Cardiac fibroblast (primary cell): ENCODE measurements at places on chromosomes 2 and 18.

GRCh38 chr2:44759823-44760222, 181.7 kb upstream of the SIX3 start:
- peak; percentile 54 for DNase-seq

DNA sequence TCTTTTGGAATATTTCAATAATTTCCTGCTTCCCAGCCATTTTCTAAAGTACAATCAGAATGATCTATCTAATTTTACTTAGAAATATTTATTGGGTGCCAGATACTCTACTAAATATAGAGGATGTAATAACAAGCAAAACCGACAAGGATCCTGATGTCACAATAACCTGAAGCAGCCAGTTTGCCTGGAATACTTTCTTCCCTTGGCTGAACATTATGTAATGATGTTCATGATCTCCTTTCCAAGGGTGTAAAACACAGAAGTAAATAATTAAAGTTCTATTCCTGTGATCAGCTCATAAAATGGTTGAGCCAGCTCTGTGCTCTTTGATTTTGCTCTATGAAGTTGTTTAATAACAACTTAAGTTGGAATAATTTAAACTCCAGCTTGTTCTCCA, 2.6 kb upstream of the MRPL19 start:
- no peak for DNase-seq

DNA sequence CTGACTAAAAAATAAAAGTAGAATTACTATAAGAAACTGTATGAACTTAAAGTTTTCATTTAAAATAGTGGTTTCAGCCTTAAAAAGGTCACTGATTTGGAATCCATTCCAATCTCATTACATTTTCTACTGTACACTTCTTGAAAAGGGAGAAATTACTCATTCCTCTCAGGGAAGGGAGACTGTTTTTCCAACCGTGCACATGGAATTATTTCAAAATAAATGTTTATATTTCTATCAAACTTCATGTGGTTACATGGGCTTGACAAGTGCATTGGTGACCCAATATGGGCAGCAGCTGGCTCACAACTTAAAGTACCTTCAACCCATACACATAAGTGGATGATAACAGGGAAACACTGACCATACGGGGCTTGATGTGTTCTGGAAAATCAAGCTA, 324.5 kb upstream of the THUMPD2 start:
- peak; percentile 45 for DNase-seq

DNA sequence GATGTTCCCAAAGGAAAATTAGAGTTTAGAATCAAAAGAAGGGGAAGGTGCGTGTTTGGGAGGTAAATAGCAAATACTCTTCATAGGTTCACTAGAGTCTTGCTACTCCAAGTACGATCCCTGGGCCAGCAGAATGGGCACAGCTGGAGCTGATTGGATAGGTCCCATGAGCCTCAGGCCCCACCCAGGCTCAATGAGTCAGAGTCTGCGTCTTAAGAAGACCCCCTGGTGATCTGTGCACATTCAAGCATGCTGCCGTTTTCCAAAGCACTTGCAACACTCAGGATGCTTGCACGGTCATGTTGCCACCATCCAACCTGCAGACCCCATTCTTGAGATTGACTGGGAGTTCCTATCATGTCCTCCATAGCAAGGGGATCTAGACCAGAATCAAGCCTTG, 40.5 kb downstream of the ABCG8 start:
- DNase-seq = peak; percentile 13

- no peak for DNase-seq
These were observed 60.2 kb downstream of the CD8B2 start for GRCh38 chr2:106547164-106547903.

DNA sequence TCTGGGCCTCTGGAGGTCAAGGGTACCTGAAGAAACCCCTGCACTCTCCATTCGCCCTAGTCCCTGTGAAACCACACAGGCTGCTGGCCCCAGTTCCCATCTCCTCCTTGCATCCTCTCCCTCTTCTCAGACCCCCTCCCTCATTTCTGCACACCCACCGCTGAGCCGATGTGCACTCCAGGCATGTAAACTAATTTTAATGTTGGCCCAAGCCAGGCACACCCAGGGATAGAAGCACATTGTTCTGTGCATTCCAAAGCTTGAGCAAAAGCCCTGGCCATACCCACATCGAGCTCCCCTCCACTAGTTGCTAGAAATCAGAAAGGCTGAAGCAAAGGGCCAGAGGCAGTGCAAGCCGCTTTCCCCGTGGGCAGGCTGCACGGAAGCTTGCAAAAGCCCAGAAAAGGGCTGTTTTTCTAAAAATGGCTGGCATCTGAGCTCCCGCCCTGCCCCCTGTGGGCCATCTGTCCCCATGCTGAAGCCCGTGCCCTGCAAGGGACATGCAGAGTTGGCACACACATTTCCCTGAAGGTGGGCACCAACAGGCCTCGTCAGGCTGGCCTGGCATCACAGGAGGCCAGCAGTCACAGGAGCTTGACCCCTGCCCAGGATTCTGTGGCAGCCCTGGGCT, 181.6 kb downstream of the SMAD7 start:
- no peak for DNase-seq

- no peak for DNase-seq
These were observed 144.6 kb downstream of the CDC42EP3 start for GRCh38 chr2:37526856-37527255.

GRCh38 chr2:108010912-108011591, 24.7 kb downstream of the SLC5A7 start:
- no peak for DNase-seq

- peak; percentile 80 for DNase-seq
These were observed 37.4 kb upstream of the RAPGEF4 start for GRCh38 chr2:172698041-172698863.

- DNase-seq = no peak
These were observed 782.3 kb downstream of the ERBB4 start for GRCh38 chr2:211756266-211756665.

DNA sequence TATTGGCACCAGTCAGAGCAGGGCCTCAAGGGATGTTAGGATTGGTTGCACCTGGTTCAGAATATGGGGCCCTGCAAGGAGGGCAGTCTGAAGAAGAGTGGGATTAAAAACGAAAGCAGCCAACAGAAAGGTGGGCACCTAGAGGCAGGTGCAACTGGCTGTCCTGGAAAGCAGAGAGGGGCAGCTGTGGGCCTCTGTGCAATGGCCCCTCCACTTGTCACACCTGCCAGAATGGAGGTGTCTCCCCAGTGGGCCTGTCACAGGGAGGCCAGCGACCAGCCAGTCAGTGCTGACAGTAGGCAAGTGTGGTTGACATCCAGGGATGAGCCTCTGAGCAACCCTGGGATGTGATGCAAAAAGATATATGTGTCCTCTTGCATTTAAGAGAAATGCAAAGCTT, 37.7 kb downstream of the INPP4A start:
- no peak for DNase-seq

- DNase-seq = peak; percentile 12
These were observed 470.9 kb downstream of the ARHGAP15 start for GRCh38 chr2:143600116-143600515.

- no peak for DNase-seq
These were observed 219.3 kb downstream of the GLI2 start for GRCh38 chr2:120954939-120955338.

DNA sequence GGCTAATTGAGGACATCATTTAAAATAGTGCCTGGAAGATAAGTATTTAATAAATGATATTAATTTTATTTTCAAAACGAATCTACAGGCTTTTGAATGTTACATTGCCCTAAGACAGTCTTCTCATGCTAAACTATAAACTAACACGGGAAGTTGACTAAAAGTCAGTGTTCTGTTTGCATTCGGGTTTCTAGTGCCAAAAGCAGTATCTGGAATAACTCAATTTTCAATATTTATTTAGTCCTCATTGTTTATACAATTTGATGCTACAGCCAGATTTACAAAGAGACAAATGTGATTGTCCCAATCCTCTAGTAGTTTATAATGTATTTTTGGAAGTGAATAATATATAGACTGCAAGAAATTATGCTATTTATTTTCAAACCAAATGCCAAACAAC, 429.2 kb downstream of the LRP1B start:
- no peak for DNase-seq

DNA sequence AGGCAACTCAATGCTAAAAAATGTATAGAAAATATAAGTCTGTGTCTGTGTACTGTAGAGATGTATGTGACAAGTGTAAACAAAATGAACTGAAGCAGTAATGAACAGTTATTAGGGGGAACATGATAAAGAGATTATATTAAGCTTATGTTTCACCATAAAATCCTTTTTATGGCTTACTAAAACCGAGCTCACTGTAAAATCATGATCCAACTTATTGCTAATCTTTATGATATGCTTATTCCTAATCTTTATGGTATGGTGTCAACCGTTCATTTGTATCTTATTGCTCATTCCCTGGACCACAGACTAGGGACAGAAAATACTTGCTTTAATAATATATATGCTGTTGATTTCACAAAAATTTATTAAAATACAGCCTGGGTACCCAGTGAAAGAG, 62.1 kb downstream of the TNFRSF11A start:
- no peak for DNase-seq

DNA sequence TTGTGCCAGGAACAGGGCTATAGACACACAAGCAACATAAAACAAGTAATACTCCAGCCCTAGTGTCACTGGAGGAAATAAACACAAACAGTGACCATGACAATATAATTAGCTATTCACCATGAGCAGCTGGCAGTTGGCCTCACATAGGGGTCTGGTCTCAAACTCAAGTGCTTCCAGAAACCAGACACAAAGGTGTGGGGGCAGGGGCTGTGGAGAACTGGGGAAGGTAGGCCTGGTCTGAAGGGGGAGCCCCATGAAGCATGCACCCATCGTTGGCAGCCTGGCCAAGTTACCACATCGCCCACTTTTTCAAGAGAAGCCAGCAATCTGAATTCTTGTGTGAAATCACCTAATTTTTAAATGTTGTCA, 49.5 kb upstream of the SP3 start:
- no peak for DNase-seq

GRCh38 chr2:19021100-19021476, 337.3 kb downstream of the OSR1 start:
- peak; percentile 87 for DNase-seq

- DNase-seq = no peak
These were observed 227.7 kb downstream of the VAPA start for GRCh38 chr18:10141559-10141958.

DNA sequence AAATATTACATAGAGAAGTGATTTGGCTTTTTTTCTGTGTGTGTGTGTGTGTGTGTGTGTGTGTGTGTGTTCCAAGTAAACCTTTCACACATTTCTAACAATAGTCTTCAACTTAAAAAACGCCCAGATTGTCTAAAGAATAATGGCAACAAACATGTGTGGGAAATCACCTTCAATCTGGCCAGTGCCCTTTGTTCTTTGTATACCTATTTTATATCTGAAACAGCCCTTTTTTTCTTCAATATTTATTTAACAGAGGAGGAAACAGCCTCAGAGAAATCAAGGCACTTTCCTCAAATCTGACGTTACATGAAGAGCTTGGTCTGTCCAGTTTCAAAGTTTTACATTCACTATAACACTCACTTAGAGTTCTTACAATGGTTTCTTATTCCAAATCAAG, 25.3 kb downstream of the CCDC195 start:
- no peak for DNase-seq

DNA sequence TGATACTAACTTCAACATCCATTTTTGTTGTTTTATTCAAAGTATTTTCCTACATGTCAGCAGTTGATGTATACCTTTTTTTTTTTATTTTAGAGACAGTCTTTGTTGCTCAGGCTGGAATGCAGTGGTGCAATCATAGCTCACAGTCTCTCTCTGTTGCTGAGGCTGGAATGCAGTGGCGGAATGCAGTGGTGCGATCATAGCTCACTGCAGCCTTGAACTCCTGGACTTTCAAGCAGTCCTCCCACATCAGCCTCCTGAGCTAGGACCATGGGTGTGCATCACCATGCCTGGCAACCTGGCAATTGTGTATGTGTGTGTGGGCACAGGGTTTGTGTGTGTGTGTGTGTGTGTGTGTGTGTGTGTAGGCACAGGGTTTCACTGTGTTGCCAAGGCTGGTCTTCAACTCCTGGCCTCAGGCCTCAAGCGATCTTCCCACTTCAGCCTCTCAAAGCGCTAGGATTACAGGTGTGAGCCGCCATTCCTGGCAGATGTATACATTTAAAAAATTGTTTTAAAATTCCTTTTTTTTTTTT, 24.8 kb downstream of the SANBR start:
- DNase-seq = peak; percentile 28

DNA sequence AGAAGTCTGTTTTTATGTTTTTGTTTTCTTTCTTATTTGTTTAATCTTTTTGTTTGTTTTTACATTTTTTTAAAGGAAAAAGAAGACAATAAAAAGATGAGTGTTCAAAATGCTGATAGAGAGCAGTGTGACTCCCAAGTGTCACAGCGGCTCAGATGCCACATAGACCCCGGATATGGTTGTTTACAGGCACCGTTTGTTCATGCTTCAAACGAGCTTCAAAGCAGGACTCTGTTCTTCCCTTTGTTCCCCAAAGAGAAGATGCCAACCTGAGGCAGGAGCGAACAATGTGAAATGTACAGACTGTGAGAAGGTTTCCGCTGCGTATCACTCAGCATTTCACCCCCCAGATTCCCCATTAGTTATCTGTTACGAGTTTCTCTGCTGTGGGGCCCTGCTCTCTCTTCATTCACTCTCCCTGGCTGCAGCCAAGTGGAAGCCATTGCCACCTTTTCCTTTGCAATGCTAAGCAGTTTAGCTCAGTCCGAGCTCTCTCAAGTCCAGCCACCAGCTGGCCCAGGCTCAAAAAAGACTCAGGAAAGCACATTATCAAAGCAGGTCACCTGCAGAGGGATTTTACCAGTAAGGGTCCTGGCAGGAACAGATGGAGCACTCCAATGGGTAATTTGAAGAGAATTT, 36.4 kb upstream of the PHLPP1 start:
- DNase-seq = no peak

GRCh38 chr2:28547223-28547860, 51.5 kb downstream of the PLB1 start:
- no peak for DNase-seq

DNA sequence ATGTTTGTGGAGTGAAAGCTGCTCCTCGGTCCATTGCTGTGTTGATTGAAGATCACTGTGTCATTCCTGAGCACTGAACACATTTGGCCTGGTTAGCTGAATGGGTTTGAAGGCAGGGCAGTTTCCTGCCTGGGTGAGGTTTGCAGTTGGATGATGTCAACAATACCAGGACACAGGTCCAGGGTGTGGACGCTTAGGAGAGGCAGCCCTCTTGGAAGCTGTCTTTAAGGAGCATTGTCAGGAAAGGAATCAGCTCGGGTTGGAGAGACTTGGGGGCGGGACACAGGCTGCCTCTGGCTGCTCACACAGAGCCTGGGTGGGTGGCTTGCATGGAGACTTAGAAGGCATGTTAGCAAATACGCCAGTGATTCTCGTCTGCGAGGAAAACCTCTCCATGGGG, 237.7 kb downstream of the SEPTIN10 start:
- peak; percentile 48 for DNase-seq

DNA sequence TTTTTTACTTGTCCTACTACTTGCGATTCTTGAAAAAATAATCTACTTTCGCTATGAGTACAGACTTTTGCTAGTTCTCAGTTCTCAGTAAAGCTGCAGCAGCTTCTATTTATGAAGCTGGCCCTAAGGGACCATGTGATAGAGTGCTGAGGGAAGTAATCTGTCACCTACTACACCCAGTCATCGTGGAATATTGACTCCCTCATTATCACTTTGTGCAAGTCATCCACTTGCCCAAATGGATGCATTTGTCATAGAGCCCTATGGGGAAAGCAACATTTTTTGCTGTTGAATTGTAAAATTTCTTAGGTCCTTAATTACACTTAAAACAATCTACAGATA, 1919.8 kb downstream of the SUCLG1 start:
- DNase-seq = no peak
